ENCODE measurements at places on chromosomes 2 and 18.

- DNase-seq, result no peak
Measured at GRCh38 chr2:164937864-164938401, 17.4 kb downstream of the SLC38A11 start.

DNA sequence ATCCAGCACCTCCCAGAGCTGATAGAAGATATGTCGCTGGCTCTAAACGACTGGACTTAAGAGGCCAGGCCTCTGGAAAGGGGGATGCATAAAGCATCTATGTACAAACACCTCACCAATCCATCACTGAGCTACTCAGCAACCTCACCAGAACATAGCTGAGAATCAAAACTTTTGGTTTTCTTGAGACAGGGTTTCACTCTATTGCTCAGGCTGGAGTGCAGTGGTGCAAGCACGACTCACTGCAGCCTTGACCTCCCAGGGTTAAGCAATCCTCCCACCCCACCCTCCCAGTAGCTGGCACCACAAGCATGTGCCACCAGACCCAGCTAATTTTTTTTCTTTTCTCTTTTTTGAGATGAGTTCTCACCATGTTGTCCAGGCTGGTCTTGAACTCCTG lies 62.9 kb upstream of the MSH6 start:
- DNase-seq, result no peak

GRCh38 chr2:27263287-27264252 lies 723 bp upstream of the SLC30A3 start:
- no peak for DNase-seq

DNA sequence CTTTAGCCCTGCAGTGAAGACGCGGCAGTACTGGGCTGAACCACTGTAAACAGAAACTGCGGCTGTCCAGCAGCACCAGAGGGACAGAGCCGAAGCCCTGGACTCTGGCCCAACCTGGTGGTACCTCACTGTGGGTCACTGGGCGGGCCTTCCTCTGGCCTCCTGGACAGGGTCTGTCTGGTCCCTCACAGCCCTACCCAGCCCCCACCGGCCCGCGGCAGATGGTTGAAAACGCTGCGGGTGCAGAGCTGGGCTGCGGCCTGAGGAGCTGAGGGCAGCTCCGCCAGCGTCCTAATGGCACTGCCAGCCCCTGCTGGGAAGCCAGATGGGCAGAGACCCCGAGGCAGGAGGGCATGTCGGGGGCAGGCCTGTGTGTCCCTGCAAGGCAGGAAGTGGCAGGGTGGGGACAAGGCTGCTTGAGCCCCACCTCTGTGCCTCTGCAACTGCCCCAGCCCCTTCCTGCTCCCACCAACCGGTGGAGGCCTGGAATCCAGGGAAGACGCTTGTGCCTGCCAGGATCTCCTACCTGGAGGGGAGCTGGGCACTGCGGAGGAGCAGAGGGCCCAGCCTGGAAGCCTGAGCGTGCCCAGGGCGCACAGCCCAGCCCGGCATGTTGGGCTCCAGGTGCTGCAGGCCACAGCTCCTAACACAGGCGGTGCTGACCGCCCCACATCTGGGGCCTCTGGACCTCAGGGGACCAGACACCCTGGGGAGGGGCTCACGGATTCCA lies 36.3 kb downstream of the HS6ST1 start:
- DNase-seq, result peak; percentile 83

- no peak for DNase-seq
Measured at GRCh38 chr2:184599054-184599871, 934 bp downstream of the ZNF804A start.

GRCh38 chr2:55916473-55917049 lies 7.0 kb downstream of the EFEMP1 start:
- no peak for DNase-seq

DNA sequence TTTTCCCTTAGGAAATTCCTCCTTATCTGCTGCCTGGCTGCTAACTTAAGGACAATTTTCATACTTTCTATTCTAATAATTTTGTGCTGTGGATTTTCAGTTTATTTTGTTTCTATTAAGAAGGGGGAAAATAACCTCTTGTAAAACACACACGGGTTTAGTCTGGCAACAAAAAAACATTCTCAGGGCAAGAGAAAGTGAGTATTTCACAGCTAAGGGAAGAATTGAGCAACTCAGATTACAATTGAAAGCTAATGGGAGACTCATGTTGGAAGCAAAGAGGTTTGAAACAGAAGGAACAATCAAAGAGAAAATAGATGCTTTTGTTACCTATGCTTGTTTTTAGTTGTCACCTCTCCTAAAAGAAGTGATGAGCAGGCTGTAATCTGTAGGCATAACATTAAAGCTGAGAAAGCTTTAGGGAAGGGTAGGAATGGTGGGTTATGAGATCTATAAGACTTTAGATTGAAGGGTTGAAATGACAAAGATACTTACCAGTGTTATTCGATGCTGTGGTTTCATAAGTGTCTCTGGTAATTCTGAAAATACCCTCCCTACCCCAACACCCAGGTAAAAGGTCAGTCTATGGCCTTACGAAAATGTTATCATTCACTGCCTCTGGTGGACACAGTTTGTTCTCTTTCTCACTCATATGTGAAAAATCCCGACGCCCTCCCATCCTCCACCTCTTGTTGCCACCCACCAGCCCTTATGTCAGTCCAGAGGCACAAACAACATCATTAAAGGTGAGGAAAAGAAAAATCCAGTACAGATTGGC lies 510.9 kb downstream of the TXNL1 start:
- no peak for DNase-seq

- no peak for DNase-seq
Measured at GRCh38 chr2:233288663-233289062, 19.0 kb upstream of the SAG start.

DNA sequence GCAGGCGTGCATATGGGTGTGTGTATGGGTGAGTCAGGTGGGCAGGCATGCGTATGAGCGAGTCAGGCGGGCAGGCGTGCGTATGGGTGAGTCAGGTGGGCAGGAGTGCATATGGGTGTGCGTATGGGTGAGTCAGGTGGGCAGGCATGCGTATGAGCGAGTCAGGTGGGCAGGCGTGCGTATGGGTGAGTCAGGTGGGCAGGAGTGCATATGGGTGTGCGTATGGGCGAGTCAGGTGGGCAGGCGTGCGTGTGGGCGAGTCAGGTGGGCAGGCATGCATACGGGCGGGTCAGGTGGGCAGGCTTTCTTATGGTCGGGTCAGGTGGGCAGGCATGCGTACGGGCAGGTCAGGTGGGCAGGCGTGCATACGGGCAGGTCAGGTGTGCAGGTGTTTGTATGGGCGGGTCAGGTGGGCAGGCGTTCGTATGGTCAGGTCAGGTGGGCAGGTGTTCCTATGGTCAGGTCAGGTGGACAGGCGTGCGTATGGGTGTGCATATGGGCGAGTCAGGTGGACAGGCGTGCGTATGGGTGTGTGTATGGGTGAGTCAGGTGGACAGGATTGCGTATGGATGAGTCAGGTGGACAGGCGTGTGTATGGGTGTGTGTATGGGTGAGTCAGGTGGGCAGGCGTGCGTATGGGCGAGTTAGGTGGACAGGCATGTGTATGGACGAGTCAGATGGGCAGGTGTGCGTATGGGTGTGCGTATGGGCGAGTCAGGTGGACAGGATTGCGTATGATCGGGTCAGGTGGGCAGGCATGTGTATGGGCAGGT lies 28.7 kb upstream of the KLF11 start:
- peak; percentile 87 for DNase-seq
